ENCODE measurements at places on chromosomes 16 and 17. TPM values are rescaled to one million over a fixed set of nuclear protein-coding genes. Genes with fewer than 3 reads are reported as not detected.

DNA sequence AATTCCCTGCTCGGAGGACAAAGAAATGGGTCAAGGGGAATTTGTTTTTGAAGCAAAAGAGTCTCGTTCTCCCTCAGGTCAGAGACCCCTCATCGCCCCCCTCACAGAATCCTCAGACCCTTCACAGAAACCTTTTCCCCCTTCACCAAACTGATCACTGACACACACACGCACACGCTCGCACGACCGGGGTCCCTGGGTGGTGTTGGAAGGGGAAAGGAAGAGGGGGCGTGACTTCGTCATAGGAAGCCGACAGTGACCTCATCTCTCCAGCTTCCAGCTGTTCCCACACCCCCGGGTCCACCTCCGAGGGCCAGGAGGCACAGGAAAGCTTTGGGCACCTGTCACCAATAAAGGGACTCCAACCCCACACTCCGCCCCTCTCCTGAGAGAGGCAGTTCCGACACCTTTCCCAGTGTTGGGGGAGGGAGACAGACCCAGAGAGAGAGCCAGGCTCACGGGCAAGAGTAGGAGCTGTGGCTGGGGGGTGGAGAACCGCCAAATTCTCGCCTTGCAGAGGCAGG, 1.2 kb downstream of the ASGR1 start:
- DNase-seq: no peak

- no peak for DNase-seq
Observed at GRCh38 chr17:61770043-61770442, 93.3 kb downstream of the BRIP1 start.

GRCh38 chr16:565419-566330, 1.1 kb upstream of the NHLRC4 start:
- no peak for DNase-seq

GRCh38 chr17:79874329-79874981, 35.2 kb upstream of the CBX4 start:
- no peak for DNase-seq

DNA sequence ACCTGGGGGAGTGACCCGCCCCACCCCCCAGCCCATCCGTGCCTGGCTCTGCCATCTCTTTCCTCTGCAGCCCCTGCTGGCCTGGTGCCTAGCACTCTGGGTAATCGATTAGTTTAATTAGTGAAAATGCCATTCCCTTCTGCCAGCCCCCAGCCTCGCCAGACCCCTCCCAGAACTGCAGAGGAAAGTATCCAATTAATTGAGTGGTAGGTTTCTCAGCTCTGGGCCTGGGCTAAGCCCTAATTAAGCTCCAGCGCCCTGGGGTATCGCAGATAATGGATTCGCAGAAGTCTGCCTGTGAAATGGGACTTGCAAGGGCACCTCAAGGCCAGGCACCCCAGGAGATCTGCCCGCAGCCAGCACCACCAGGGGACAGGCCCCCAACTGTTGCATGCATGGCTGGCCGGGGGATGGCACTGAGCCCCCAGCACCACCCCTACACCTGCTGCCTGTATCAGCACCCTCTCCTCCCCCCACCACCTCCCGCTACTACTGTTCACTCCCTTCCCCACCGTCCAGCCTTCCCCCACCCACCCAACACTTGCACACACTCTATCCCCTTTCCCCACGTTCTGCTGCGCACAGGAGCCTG, 19.7 kb upstream of the SPPL2C start:
- DNase-seq: no peak

GRCh38 chr16:81237282-81237681, 1.2 kb upstream of the BCO1 start:
- DNase-seq: no peak

DNA sequence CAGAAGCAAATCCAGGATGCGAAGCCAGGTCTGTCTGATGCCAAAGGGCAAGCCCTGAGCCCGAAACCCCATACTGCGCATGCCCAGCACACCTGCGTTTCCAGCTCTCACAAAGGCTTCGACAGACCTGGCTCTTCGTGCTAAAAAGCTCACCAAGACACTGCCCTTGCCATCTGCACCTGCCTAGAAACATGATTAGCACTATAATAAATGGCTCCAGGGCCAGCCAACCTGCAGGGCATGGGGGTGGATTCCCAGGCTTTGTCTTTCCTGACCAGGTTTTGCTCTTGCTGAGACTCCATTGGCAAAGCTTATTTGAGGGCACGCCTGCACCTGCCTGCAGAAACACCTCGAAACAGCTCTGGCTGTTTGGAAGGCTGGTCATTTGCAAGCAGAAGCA, 14.4 kb upstream of the PLD6 start:
- DNase-seq: no peak

DNA sequence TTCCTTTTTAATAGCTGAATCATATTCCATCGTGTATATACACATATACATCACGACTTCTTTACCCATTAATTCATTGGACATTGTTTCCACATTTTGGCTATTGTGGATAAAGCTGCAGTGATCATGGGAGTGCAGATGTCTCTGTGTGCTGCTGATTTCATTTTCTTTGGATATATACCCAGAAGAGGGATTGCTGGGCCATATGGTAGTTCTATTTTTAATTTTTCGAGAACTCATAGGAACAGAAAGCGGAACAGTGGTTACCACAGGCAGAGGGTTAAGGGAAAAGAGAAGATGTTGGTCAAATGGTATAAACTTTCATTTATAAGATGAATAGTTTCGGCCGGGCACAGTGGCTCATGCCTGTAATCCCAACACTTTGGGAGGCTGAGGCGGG, 187.4 kb upstream of the MYOCD start:
- DNase-seq: no peak

DNA sequence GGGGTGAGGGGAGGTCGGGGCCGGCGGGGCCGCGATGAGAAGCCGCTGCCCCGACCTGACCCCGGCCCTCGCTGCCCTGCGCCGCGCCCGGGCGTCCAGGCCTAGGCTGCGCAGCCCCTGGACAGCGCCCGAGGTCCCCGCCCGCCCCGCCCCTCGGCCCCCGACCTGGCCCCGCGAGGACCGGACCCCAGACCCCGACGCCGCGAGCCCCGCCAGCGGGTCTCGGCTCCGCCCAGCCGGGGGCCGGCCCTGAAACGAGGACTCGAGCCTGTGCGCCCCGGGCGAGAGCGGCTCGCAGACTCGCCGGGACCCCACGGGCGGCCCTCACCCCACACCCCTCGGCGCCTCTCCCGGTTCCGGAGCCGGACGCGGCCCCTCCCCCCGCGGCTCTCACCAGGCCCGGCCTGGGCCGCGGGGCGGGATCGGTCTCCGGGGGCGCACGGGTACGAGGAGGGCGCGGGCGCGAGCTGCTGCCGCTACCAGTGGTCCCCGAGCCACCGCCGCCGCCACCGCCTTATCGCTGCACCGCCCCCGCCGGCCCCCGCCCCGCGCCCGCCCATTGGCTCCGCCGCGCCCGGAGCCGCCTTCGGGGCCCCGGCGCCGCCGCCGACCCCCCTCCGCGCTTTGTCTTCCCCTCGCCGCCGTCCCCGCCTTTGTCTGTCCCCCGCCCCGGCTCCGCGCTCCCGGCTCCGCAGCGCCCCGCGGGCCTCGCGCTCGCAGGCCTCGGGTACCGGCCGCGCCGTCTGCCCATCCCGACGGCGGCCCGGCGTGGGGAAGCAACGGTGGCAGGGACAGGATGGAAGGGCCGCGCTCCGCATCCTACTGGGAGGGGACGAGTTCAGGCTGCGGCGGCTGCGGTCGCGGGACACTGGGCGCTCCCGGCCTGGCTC, at the start of gene LIMD2:
TSS of gene LIMD2 (minus strand) at position 488 of the 890 bp plus-strand sequence. CDS start 827 bp downstream, outside the sequence.
- DNase-seq: no peak

GRCh38 chr17:17531156-17531555, 35.0 kb upstream of the RASD1 start:
- DNase-seq: no peak

DNA sequence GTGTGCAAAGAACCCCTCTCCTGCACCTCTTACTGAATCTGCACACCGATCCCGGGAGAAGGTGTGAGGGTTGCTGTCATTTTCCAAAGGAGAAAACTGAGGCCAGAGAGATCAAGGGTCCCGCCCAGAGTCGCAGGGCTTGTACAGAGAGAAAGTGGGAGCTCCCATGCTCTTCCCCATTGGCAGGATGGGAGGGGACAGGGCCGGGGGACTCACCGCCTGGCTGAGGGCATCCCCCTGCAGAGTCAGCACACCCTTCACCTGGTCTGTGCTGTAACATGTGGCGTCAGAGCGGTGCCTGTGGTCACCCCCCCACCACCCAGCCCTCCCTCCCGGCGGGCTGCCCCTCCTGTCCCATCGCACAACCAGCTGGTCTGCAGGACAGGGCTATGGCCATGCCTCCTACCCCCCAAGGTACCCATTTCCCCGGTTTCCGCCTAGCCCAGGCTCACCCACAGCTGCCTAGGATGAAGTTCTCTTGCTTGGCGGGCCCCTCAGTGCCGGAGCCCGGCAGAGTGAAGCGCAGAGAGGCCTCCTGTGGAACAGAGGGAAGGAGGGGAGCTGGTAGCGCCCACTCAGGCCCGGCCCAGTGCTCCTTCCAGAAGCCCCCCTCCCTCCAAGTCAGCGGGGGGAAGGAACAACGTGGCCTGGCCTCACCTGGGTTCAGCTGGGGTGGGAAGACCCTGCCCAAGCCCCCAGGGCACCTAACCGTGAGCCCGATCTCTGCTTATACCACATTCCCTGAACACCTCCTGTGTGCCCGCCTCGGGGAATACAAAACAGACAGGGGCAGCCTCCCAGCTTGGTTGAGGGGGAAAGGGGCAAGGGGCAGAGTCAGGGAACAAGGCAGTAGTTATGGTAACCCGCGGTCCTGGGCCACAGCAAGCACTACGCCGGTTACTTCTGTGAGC, 1.1 kb downstream of the ROGDI start:
- DNase-seq: no peak

DNA sequence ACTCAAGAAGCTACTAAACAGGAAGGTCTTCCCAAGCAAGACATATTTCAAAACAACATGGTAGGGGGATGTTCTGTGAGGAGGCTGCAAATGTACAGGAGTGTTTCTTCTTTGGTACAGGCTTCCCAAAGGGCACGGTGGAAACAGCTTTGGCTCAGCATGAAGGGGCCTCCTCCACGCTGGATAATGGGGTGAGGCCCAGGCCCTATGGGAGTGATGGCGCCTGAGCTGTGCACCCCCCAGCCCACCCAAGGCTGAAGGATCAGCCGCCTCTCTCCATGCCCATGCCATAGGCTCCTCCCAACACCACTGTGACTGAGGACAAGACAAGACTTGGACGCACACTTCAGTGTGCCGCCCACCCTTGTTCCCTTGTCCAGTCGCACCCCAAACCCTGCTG, 6.8 kb downstream of the CD300E start:
- DNase-seq: no peak

DNA sequence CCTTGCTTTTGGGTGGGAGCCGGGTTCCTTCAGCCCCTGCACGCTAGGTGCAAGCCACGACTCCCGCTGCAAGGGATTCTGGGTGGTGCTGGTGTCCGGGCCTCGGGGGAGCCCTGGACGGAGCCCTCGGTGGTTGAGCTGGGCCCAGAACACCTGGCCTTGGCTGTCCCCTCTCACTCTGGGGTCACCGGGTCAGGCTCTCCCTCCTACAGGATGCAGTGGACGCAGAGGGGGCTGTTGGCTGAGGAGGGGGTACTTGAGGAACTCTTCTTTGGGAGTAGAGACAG, 27.9 kb upstream of the SLC38A10 start:
- no peak for DNase-seq

DNA sequence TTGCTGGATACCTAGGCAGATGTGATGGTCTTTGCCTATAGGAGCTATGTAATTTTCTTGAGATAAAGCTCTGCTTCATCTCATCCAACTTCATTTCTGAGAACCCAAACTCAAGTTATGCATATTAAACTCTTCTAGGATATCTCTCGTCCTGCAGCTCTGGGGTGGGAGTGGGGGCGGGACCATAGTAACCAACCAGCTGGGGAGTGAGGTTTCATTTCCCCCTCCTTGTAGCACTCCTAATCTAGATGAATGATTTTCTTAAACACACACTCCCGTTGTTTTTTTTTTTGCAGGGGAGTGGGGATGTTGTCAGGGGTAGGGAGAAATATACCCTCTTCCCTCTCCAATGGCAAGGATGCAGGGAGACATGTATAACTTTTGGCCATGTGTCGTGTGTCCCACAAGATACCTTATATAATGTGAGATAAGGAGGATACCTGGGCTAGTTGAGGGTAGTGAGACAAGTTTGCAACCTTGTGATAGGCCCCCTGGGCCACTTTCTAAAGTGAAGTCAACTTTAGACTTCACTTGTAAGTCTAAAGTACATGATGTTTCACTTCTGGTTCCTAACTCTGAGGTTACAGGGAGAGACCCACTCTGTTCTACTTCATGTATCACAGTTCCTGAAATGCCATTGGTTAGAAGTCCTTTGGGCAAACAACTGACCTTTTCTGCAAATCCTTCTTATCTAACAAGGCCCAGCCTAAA, 10.5 kb upstream of the HEATR6 start:
- DNase-seq: no peak

DNA sequence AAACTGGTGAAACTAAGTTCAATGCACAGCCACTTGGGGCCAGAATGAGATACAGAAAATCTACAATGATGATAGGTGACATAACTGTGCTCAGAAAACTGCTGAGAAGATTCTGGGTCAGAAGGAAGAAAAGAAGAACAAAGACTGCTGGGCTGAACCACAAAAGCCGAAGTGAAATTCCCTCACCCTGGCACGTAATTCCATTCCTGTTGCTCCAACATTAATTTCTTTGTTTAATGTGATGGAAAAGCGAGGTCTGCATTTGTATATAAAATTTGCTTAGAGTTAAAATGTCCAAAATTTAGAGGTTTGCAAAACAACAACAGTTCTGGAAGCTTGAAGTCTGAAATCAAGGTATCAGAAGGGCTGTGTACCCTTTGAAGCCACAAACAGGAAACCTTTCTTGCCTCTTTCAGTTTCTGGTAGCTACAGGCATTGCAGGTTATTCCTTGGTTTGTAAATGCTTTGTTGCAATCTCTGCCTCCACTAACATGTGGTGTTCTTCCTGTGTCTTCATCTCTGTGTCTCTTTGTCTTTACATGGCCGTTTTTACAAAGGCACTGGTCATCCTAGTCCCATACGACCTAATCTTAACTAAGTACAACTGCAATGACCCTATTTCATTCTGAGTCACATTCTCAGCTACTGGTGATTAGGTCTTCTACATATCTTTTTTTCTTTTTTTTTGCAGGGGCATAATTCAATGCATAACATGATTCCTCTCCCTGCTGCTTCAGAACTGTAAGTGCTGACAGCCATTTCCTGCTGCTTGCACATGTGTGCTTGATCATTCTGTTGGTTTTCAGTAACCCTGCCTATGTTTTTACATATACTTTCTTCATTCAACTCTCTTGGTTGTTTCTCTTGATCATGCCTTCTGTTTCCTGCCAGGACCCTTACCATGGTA, 603.0 kb upstream of the CDH8 start:
- no peak for DNase-seq

GRCh38 chr16:6131526-6132050, 1034.0 kb upstream of the EEF2KMT start:
- no peak for DNase-seq

- no peak for DNase-seq
Observed at GRCh38 chr17:73388578-73388905, 76.7 kb upstream of the CDC42EP4 start.

The PRR35 gene
- not detected for polyA plus RNA-seq

The SLFN14 gene
- polyA plus RNA-seq: not detected

The SLC16A13 gene
- 1.7 TPM for polyA plus RNA-seq

The HOXB8 gene
- 0.87 TPM for polyA plus RNA-seq

The NPTX1 gene
- polyA plus RNA-seq: 6.4 TPM

The CAPNS2 gene
- polyA plus RNA-seq: not detected

The ARL5C gene
- polyA plus RNA-seq: not detected

The ABCA10 gene
- polyA plus RNA-seq: 0.58 TPM

The RAB37 gene
- 0.16 TPM for polyA plus RNA-seq

The KCNH6 gene
- 0.04 TPM for polyA plus RNA-seq

The KRTAP4-7 gene
- not detected for polyA plus RNA-seq

The OGFOD3 gene
- 22.8 TPM for polyA plus RNA-seq

All from AG04450 (cell line).